Naive thymus-derived CD4-positive, alpha-beta T cell (primary cell): ENCODE measurements at places on chromosomes 7 and 10.
A peak's percentile ranks its signal among the peaks of the same experiment; 100 is the strongest.

DNA sequence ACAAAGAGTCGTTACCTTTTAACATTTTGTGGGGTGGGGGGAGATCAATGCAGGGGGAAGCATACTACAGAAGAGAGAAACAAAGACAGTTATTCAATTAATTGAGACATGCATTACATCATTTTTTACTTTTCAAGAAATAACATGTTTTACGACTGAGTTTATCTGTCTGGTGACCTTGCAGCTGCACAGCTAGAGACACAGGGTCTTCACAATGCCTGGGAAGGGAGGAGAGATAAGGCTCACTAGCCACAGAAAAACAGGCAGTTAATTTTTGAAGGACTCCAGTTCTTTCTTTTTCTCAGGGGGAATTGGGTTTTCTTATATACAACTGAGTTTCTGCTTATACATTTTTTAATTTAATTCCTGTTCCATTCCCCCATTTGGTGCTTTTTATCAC lies 30.1 kb downstream of the ZPBP start:
- H3K4me1 ChIP-seq = peaks cover 12% of the 10 kb centered on the region
- H3K36me3 ChIP-seq = no peaks in the 10 kb centered on the region
- no peak for DNase-seq
- H3K27me3 ChIP-seq = no peaks in the 10 kb centered on the region

- H3K4me1 ChIP-seq = no peaks in the 10 kb centered on the region
- DNase-seq = no peak
- H3K27me3 ChIP-seq = no peaks in the 10 kb centered on the region
- H3K27ac ChIP-seq = no peak overlapping the region
- H3K4me3 ChIP-seq = no peak overlapping the region
Measured at GRCh38 chr7:25386311-25386744, 158.0 kb upstream of the NPVF start.

DNA sequence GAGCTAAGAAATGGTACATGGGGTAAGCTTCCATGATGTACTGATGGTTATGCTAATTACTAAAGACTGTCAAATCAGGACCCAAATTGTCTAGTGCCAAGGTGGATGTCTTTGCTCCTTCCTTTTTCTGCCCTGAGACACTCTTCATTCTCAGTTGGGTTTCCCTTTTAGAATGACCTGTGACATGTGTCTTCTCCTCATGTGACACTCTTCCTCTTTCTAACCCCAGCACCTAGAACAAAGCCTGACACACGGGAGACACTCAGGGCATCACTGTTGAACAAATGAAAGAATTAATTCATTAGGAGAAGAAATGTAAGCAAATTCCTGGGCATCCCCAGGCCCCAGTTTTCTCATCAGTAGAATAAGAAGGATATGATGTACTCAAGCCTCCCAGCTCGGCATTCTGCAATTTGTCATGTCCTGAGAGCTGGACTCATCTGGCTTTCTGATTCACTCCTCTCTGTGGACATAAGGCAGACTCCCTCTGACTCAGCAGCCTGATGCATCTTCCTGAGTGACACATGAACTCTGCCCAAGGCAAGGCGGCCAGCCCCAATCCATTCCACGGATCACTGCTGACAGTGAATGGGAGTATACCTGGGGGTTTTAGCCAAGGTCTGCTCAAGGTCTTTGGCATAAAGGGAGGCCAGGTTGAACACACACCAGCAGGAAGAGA lies 473.8 kb downstream of the KCNMA1 start:
- DNase-seq = no peak
- no peaks in the 10 kb centered on the region for H3K4me1 ChIP-seq
- H3K27ac ChIP-seq = no peak overlapping the region
- H3K36me3 ChIP-seq = no peaks in the 10 kb centered on the region

DNA sequence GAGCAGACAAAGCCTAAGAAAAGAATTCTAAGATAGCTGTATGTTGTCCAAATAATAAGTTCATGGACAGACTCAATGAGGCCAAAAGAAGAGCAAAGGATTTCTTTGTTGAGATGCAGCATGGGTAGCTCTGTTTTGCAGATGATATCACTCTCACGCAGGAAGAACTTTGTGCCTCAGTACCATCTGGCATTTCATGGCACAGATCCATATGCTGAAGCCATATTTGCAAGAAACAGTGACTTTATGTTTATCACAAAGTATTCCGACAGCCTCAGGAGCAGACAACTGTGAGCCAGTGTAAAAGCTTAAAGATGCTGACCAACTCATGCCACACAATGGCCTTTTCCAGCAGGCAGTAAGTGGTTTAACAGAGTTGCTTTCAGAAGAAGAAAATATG lies 45.5 kb upstream of the RNF148 start:
- H3K4me1 ChIP-seq = no peaks in the 10 kb centered on the region
- H3K27ac ChIP-seq = no peak overlapping the region

DNA sequence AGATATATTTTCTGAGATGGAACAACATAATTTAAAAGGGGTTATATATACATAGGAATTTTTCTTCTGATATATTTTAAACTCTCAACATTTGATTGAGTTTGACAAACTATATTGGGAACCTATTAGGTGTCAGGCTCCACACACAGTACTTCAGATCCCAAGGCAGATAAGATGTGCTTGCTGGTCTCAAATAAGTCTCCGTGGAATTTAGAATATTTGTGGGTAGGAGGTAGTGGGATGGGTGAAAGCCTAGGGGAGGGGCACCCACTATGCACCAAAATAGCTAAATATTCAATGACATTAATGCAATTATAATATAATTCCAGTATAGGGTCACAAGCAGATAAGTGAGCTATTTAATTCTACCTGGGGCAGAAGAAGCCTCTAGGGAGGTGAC lies 81.5 kb downstream of the ARL4A start:
- no peak overlapping the region for H3K27ac ChIP-seq
- H3K27me3 ChIP-seq = no peaks in the 10 kb centered on the region
- H3K4me3 ChIP-seq = no peak overlapping the region
- H3K4me1 ChIP-seq = no peaks in the 10 kb centered on the region
- no peak for DNase-seq

DNA sequence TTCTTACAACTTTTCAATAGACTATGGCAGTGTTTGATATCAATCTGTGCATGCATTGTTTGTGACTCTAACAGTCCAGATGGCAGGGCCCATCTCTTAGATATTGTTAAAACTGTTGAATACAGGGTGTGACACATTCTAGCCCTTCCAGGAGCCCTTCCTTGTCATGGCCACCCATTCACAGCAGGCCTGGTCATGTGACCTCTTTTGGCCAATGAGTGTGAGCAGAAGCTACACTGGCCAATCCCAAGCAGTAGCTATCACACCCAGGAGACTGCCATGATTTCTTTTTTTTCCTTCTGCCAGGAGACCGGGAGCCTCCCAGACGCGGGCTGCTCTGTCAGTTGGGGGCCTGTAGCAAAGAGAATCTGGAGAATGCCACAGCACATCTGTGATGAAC lies 655.4 kb upstream of the MKI67 start:
- no peak for DNase-seq
- no peak overlapping the region for H3K27ac ChIP-seq
- no peak overlapping the region for H3K4me3 ChIP-seq
- H3K27me3 ChIP-seq = no peaks in the 10 kb centered on the region

GRCh38 chr7:38682606-38683005 lies 51.4 kb upstream of the AMPH start:
- H3K36me3 ChIP-seq = no peaks in the 10 kb centered on the region
- H3K27me3 ChIP-seq = no peaks in the 10 kb centered on the region
- no peak overlapping the region for H3K4me3 ChIP-seq
- no peak for DNase-seq
- no peaks in the 10 kb centered on the region for H3K4me1 ChIP-seq
- H3K27ac ChIP-seq = no peak overlapping the region

DNA sequence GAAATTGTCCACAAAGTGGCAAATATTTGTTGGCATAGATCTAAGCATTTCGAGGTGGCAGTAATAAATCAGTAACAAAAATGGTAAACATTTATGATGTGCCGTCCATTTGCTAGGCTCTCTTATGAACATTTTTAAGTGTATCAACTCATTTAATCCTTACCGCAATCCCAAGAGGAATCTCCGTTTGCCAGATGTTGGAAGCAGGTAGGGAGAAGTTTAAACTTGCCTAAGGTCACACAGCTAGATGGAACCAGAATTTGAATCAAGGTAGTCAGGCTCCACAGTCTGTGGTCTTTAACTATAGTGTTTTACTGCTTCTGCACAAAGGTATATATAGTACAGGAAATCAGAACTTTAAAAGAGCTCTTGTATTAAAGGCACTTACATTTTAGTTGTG lies 2.6 kb downstream of the MKLN1 start:
- peaks cover 26% of the 10 kb centered on the region for H3K4me1 ChIP-seq
- no peak overlapping the region for H3K27ac ChIP-seq
- DNase-seq = no peak

GRCh38 chr7:142485617-142486226 lies 227.9 kb upstream of the PRSS58 start:
- H3K27me3 ChIP-seq = no peaks in the 10 kb centered on the region

DNA sequence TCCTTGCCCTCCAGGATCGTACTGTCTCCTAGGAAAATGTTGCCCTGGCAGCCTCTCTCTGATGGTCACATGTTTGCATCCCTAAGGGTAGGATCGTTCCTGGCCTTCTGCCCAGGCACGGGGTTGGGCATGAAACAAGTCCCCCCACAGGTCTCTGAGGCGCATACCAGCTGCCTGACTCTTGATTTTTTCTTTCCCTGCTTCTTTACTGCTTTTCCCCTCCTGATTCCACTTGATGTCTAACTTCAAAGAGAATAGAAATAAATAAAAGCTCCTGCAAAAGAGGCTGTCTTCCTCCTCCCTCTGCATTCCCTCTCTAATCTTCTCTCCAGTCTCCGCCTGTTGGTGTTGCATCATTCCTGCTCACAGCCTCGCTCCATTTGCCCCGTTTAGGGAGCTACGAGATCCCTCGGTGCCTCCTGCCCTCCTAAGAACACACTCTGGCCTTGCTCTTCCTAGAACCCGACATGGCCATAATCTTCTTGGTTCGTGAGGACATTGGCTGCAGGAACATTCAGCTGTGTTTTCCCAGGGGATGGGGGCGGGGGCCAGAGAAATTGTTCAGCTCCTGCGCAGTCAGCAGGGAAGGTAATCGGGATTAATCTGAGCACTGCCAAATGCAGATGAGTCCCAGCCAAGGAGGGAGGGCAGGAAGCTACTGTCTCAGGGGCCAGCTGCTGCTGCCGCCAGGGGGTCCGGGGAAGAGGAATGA lies 26.0 kb downstream of the LEP start:
- no peak overlapping the region for H3K4me3 ChIP-seq
- H3K27me3 ChIP-seq = peaks cover 3% of the 10 kb centered on the region
- no peaks in the 10 kb centered on the region for H3K4me1 ChIP-seq
- no peak overlapping the region for H3K27ac ChIP-seq
- H3K36me3 ChIP-seq = no peaks in the 10 kb centered on the region

DNA sequence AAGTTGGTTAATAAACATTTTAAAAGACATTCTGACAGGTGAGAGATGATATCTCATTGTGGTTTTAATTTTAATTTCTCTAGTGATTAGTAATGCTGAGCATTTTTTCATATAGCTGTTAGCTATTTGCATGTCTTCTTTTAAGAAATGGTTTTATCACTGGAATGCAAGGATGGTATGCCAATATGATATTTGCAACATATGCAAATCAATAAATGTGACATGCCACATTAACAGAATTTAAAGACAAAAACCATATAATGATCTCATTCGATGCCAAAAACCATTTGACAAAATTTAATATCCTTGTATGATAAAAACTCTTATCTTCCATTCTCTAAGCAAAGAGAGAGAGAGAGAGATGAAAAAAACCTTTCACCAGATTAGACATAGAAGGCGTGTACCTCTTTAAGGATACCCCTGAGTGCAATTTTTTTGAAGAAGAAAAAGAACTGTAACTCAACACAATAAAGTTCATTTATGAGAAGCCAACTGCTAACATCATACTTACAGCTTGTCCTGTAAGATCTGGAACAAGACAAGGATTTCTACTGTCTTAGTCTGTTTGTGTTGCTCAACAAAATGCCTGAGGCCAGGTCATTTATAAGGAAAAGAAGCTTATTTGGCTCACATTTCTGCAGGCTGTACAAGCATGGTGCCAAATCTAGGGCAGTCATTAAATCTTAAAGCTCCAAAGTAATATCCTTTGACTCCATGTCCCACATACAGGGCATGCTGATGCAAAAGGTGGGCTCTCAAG lies 39.7 kb upstream of the ZMYND11 start:
- no peaks in the 10 kb centered on the region for H3K36me3 ChIP-seq
- no peak for DNase-seq
- no peak overlapping the region for H3K27ac ChIP-seq
- H3K4me3 ChIP-seq = no peak overlapping the region

DNA sequence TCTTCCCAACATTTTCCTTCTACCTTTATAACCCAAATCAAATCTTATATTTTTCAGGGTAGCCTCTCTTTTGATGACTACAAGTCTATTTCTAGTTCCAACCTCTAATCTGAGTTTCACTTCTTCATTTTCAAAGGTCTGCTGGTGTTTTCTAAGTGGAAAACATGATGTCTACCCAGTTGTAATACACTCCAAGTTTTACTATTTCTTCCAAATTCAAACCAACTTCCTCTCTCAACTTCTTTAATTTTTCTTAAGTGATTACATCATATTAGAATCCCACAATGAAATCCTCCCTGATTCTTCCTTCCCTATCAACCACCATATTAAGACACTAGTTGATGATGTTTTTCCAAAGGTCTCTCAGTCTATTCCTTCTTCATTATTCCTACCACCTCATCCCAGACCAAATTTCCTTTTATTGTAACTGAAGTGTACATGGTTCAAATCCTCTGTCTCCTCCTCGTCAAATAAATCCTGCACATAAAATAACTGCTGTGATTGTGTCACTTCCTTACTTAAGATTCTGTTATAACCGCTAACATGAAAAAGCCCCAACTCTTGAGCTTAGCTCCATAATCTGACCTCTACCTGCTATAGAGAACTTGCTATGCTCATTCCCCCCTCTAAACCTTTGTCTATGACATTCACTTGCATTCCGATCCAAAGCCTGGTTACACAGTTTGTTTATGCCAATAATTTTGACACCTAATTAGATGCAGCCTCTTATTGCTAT lies 12.7 kb downstream of the TAS2R38 start:
- H3K27ac ChIP-seq = no peak overlapping the region
- no peaks in the 10 kb centered on the region for H3K4me1 ChIP-seq
- no peaks in the 10 kb centered on the region for H3K27me3 ChIP-seq
- no peak overlapping the region for H3K4me3 ChIP-seq

- H3K4me3 ChIP-seq = no peak overlapping the region
- DNase-seq = no peak
- no peak overlapping the region for H3K27ac ChIP-seq
- H3K4me1 ChIP-seq = no peaks in the 10 kb centered on the region
Measured at GRCh38 chr10:130875897-130876472, 435.5 kb downstream of the TCERG1L start.

- no peaks in the 10 kb centered on the region for H3K4me1 ChIP-seq
- H3K36me3 ChIP-seq = no peaks in the 10 kb centered on the region
- no peak overlapping the region for H3K27ac ChIP-seq
- no peak overlapping the region for H3K4me3 ChIP-seq
- DNase-seq = peak; percentile 31
Measured at GRCh38 chr7:8442814-8443304, 9.4 kb downstream of the NXPH1 start.

DNA sequence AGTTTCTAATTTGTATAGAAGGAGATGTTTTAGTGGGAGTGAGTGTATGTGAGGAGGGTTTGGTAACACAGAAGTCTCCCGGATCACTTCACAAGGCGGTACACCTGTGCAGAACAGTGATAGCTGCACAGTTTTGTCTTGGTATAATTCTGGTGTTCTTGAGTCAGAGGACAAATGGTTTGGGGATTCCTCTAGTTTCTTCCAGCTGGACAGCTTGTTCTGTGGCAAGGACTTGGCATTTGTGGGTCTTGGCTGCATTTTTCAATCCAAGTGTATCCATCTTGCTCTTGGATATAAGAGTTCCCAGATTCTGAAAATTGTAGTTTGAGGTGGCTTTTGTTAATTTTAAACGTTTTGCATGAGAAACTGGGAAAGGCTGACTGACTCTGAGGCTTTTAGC lies 135.7 kb downstream of the AHR start:
- no peaks in the 10 kb centered on the region for H3K4me1 ChIP-seq
- no peak overlapping the region for H3K4me3 ChIP-seq
- DNase-seq = no peak
- H3K27ac ChIP-seq = no peak overlapping the region
- no peaks in the 10 kb centered on the region for H3K36me3 ChIP-seq
- no peaks in the 10 kb centered on the region for H3K27me3 ChIP-seq
